Tibial nerve (tissue), 4 donors: ENCODE measurements at places on chromosomes 6 and 20. TPM values are rescaled to one million over a fixed set of nuclear protein-coding genes. Genes with fewer than 3 reads are reported as not detected.

GRCh38 chr6:107866606-107867301 is 42.6 kb upstream of the SCML4 start:
- no peak for DNase-seq

DNA sequence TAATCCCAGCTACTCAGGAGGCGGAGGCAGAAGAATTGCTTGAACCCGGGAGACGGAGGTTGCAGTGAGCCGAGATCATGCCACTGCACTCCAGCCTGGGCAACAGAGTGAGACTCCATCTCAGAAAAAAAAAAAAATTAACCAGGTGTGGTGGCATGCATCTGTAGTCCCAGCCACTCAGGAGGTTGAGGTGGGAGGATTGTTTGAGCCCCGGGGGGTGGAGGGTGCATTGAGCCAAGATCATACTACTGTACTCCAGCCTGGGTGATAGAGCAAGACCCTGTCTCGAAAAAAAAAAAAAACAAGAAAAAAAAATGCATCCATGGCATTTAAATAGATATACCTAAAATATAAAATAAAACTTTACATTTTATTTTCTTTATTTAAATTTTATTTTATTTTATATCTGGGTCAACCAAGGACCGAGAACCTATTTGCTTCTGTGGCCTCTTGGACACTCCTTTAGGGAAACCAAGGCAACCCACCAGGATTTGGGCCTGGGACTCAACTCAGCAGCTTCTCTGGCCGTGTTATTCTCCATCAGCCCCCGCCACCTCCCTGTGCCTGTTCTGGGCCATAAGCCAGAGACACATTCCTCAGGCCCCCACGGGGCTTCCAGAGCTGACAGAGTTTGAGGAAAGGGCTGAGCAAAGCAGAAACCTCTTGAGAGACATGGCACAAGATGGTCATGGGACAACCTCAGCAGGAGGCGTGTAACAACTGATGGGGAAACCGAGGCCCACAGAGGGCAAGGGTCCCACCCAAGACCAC is 6.2 kb downstream of the SNTA1 start:
- peak; percentile 32 for DNase-seq

DNA sequence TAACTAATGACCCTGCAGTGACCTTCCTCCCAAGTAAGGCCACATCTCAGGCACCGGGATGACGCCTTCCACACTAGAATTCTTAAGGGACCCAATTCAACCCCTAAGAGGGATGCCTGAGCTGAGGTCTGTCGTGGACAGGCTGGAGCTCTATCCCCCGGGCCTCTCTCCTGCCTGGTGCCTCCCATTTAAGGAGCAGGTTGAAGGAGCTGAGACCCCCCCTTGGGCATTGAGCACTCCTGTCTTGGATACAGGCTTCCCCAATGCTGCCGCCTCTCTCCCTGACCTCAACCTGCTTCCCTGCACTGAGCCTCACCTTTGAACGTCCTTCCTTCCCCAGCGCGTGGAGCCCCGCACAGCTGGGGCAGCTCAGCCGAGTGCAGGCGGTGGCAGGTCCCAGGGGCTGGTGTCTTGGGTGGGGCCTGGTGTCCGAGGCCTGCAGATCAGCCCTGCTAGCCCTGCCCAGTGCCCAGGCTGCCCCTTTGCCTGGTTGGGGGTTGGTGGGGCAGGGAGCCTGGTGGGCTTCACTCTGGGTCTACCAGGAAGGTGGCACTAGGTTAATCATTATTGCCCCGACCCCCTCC is 19.9 kb upstream of the BHLHE23 start:
- no peak for DNase-seq

GRCh38 chr6:82040405-82041221 is 206.9 kb downstream of the IBTK start:
- no peak for DNase-seq

Gene MYLIP
- total RNA-seq, result 28.5 TPM
